ENCODE measurements at places on chromosomes 4 and X. TPM values are rescaled to one million over a fixed set of nuclear protein-coding genes. Genes with fewer than 3 reads are reported as not detected.

GRCh38 chr4:48410812-48411211 is 69.5 kb downstream of the SLAIN2 start:
- DNase-seq: no peak

The FAM199X gene
- 11.5 TPM for total RNA-seq

DNA sequence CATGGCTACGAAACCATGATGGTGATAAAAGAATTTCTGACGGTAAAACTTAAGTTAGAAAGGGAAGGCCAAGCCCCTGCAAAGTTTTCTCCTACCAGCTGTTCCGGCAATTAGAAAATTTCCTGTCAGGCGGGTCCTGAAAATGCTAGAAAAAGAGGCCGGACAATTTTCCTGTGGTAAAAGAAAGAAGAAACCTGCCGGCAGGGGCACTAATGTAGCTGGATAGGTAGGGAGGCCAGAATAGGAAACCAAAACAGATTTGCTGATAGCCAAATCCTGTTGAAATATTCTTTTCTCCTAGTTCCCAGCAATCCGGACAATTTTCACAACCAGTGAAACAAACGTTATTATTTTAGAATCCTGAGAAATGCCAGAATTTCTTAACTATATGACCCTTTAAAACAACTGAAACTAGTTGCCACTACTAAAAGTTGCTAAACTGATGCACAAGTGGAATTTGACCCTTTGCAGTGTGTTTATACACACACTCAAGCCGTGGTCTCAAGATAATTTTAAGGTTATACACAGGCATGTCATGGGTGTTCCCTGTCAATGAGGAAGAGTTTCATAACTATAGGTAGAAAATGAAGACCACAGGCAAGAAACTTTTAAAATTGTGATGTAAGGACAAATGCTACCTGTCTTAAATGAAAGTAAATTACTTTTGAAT is 47.7 kb downstream of the RPS6KA3 start:
- DNase-seq: no peak

DNA sequence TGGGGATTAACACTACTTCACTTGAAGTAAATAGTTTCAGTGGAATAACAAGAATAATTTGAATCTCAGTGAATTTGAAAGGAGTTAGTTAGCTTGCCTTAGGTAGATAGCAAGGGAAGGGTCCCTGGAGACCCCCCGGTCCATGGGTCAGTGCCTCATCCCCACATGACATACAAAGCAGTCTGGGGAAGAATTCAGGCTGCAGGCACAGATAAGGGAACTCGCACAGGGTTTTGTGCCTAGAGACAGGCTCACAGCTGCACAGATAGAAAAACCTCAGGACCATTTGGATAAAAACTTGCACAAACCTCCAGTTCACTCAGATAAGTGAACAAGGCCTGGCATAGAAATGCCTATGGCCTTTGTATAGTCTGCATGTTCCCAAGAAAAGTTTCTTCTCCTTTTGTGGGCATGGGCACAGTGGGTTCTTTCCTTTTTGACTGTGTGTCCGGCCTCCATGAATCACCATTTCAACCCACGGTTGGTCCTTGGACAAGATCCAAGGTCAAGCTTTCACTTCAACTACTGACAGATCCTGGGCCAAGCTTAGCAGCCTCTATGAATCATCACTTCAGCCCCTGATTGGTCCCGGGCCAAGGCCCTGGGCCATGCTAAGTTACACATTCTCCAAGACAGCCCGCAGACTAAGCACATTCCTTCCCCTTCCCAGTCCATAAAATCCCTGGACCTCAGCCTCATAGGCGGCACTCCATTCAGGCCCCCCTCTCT is 108.3 kb upstream of the KLHL4 start:
- DNase-seq: peak; percentile 36

The CXXC4 gene
- total RNA-seq: 1.2 TPM

GRCh38 chrX:17669458-17669857 is 67.8 kb upstream of the SCML1 start:
- DNase-seq: no peak

The BMPR1B gene
- total RNA-seq: 2.2 TPM

DNA sequence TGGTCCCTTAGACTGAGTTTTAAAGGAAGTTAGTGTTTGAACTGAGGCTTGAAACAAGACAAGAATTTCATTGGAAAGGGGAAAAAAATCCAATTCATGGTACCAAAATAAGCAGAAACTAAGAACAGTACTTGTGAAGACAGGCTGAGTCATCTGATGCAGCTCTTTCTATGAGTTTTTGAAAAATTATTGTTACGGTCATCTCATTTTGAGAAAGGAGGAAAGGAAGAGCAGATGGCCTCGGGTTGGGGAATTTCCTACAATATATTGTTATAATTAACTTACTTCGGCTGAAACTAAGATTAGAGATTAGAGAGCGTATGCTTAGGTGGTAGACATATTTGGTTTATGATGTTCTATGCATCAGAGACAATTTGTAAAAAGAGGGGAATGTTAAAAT is 2164.8 kb upstream of the AGA start:
- no peak for DNase-seq

DNA sequence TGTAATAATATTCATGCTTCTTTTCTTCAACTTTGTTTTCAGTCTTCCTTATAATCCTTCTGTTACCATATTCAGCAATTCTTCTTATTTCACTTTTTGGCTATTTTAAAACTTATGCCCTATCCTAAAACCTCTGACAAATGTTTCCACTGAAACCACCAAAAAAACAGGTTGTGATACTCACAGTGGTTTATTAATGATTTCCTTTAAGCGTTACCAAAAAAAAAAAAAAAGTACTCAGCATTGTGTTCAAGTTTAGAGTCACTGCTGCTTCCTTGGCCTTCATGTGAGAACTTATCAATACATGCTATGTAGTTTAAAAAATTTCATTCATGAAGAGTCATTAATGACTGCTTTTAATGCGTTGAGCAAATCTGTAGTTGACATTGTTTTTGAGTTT is 35.4 kb upstream of the UGT2A3 start:
- DNase-seq: no peak

The ZNF185 gene
- 4.5 TPM for total RNA-seq

DNA sequence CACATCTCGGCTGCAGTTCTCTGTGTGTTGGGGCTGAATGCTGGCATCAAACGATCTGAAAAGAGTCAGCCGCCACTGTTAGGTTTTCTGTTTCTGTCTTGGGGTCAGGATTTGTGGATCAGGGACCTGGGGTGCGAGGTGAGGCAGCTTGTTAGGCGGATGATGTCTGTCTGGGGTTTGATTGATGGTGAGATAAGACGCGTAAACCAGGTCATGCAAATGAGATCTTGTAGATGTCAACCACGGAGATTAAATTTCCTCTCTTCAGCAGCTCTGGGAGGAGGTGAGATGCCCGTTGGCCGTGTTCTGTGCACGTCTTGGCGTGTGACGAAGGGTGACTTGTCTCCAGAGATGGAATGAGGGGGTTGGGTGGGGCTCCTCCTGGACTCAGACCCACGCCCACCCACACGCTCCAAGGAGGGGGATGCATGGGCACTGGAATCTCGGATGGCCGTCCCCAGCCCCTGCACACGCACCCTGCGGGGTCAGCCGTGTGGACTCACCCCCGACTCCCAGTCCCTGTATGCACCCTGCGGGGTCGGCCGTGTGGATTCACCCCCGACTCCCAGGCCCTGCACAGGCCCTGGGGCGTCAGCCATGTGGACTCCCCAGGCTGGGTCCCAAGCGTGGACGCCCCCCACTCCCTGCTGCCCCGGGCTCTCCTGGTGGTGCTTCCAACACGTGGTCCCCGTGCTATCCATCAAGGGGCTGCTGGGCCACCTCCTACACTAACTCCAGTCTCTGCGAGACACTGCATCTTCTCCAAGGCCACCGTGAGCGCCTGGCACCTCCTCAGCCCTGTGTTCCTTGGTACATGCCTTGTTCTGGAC is 16.0 kb upstream of the UVSSA start:
- no peak for DNase-seq

The TXK gene
- total RNA-seq: 1.1 TPM
